GM23338 (cell line): ENCODE measurements at places on chromosomes 3 and 15.

DNA sequence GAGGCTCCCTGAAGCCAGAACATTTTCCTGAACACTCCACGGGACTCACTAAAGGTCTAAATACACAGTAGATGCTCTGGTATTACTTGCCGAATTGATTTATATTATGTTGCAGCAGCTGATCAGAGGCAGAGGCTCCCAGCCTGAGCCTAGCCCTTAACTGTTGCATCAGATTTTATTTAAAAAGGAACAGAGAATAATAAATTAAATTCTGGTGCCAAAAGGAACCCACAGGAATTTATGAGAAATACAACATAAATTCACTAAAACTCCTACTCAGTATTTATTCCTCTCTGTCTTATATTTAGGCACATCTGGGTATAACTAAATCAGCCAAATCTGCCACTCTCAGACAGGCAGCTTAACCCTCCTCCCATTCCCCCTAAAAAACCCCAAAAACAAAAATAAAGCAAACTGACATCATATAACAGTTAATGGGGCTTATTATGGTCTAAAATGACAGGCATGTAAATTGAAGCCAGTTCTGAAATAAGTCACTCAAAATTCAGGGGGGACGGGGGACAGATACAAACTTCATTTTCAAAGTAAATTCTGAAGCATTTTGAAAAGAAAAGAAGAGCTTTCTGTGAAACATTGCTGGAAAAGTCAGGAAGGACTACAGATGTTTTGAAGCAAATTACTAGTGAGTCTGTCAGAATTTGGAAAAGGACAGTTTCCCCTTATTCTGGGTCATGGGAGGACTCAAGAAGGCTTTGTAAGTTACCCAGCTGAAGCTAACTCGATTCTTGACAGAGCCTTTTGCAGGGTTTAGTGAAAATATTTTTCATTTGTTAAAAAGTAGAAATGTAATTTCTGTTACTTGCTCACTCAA lies 53.8 kb upstream of the CORO2B start:
- H3K27me3 ChIP-seq: no peaks in the 10 kb centered on the region
- no peak overlapping the region for H3K4me3 ChIP-seq
- DNase-seq: no peak
- no peaks in the 10 kb centered on the region; the same call in 1 of the 2 replicates for H3K4me1 ChIP-seq

- no peak overlapping the region for H3K4me3 ChIP-seq
- no peak for DNase-seq
- no peaks in the 10 kb centered on the region for H3K4me1 ChIP-seq
- no peak overlapping the region for H3K27ac ChIP-seq
These were observed 11.7 kb downstream of the CTXND1 start for GRCh38 chr15:80240276-80240675.

GRCh38 chr3:58779934-58780333 lies 113.4 kb upstream of the FAM3D start:
- H3K27me3 ChIP-seq: no peaks in the 10 kb centered on the region
- H3K36me3 ChIP-seq: no peaks in the 10 kb centered on the region; the same call in 1 of the 2 replicates
- no peak overlapping the region for H3K4me3 ChIP-seq
- DNase-seq: peak; percentile 13
- H3K4me1 ChIP-seq: no peaks in the 10 kb centered on the region
- no peak overlapping the region for H3K27ac ChIP-seq

- H3K36me3 ChIP-seq: no peaks in the 10 kb centered on the region
- DNase-seq: no peak
- no peaks in the 10 kb centered on the region for H3K27me3 ChIP-seq
- H3K4me1 ChIP-seq: peaks cover 17% of the 10 kb centered on the region
These were observed 31.3 kb downstream of the CMTM7 start for GRCh38 chr3:32422943-32423342.

GRCh38 chr3:128736601-128737000 lies 10.6 kb downstream of the RAB7A start:
- no peak overlapping the region for H3K4me3 ChIP-seq
- H3K36me3 ChIP-seq: peaks cover 6% of the 10 kb centered on the region
- H3K27ac ChIP-seq: no peak overlapping the region
- H3K4me1 ChIP-seq: peaks cover 2% of the 10 kb centered on the region; the same call in 1 of the 2 replicates
